ENCODE measurements at places on chromosomes 5 and 9. TPM values are rescaled to one million over a fixed set of nuclear protein-coding genes. Genes with fewer than 3 reads are reported as not detected.

Gene OR1N1
- polyA plus RNA-seq, result not detected

Gene POU4F3
- polyA plus RNA-seq, result not detected

Gene CMBL
- not detected for polyA plus RNA-seq

Gene GABRB2
- polyA plus RNA-seq, result not detected

Gene SLC45A2
- polyA plus RNA-seq, result not detected

Gene CDH6
- not detected for polyA plus RNA-seq

Gene INSL4
- polyA plus RNA-seq, result not detected

Gene TOR1A
- polyA plus RNA-seq, result 56.8 TPM

Gene GFI1B
- polyA plus RNA-seq, result 0.74 TPM

Gene IL5
- polyA plus RNA-seq, result not detected

Gene CCL21
- not detected for polyA plus RNA-seq

Gene DPYSL3
- not detected for polyA plus RNA-seq

Gene IGIP
- polyA plus RNA-seq, result 0.36 TPM

Gene CERCAM
- 0.34 TPM for polyA plus RNA-seq

Gene FANCC
- 1.5 TPM for polyA plus RNA-seq

Gene HAVCR1
- not detected for polyA plus RNA-seq

Gene DAPK1
- 0.86 TPM for polyA plus RNA-seq

Gene RNF183
- polyA plus RNA-seq, result not detected

Measured in IgD-negative memory B cell (primary cell).